ENCODE measurements at places on chromosomes 6 and 20.

DNA sequence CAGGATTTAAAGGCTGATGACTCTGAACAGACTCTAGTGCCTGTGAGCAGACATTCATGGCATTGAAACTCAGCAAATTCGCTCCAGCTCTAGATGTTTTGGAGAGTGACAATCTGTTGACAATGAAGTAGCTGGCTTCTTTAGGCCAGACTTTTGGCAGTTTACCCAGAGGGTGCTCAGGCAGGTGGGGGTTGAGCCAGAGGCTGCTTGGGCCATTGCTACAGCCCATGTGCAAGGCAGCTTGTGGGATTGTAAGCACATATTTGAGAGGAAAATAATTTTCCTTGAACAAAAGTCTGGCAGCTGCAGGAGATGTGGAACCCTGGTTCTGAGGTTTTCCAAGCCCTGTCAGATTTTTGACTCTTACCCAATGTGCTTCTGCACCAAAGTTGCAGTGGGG, 311.6 kb downstream of the CDC5L start:
- DNase-seq, result no peak

GRCh38 chr6:31009731-31010130, 543 bp upstream of the MUC22 start:
- DNase-seq, result no peak

DNA sequence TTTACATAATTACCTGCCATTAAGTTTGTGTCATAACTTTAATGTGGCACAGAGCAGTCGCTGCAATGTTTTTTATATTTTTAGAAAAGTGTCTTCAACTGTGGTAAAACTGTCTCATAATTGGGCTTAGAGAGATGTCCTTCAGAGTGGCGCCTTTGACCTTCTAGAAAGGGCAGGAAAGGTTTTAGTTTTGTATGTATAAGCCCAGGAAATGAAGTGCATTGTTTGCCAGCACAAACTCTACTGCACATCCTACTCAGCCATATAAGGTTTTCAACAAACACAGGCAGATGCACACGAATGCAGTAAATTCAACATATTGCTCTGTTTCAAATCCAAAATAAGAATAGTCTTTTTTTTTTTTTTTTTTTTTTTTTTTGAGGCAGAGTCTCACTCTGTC, 201.4 kb downstream of the ALDH8A1 start:
- no peak for DNase-seq

GRCh38 chr6:21381331-21381963, 212.1 kb upstream of the SOX4 start:
- DNase-seq, result no peak

DNA sequence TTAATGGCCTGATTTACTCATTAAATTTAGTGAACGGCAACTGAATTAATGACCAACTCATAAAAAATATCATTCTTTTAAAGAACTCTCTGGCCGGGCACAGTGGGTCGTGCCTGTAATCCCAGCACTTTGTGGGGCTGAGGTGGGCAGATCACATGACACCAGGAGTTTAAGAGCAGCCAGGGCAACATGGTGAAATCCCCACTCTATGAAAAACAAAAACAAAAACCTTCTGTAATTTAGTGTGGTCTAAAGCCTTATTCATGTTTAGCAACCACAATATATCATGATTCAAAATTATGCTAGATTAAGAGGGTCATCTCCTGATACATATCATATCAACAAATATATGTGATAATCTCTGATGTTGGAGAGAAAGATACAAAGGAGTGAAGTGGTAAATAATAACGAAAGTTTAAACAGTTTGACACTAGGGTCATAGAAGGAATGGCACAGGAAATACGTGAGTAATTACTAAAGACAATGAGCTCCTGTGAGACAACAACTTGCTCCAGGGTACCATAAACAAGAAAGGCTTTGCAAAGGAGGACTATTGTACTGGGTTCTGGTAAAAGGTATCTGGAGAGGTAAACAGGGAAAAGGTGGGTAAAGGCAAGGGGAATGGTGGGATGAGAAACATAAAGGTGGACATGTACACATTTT, 5.7 kb downstream of the ELOVL4 start:
- DNase-seq, result no peak

GRCh38 chr6:41656002-41656691, 17.9 kb downstream of the MDFI start:
- DNase-seq, result no peak

DNA sequence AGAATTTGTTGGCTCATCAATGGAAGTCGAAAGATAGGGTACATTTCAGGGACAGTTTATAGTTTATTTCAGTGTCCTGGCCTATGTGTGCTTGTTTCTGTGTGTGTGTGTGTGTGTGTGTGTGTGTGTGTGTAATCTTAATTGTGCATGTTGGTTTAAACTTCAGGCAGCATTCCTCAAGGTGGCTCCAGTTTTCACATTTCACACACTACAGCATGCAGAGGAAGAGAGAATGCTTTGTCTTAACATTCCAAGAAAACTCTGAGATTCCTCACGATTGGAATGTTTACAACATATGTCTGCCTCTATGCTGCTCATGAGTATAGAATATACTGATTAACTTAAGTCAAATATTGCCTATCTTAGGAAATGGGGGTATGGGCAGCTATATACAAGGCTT, 332.6 kb upstream of the EPHA7 start:
- DNase-seq, result no peak

DNA sequence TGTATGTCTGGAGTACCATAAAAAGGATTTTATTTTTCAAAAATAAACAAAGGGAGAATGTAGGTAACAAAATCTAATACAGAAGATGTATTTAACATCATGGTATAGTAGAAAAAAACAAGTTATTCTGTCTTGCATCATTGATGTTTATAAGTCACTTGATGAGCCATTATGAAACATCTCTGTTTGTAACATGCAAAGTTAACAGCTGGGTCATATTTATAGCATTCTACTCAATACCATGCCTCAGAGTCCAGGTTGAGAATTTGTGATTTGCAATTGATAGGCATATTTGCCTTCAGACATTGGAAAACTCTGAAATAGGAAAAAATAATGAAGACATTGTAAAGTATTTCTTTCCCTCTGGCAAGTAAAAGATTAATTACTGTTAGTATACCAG, 52.3 kb upstream of the IL20RA start:
- DNase-seq, result no peak

GRCh38 chr6:37699887-37700619, 2.4 kb upstream of the MDGA1 start:
- no peak for DNase-seq

- DNase-seq, result no peak
Observed at GRCh38 chr6:144793744-144794143, 508.6 kb downstream of the UTRN start.

GRCh38 chr6:36444470-36444869, 1.7 kb downstream of the KCTD20 start:
- no peak for DNase-seq

DNA sequence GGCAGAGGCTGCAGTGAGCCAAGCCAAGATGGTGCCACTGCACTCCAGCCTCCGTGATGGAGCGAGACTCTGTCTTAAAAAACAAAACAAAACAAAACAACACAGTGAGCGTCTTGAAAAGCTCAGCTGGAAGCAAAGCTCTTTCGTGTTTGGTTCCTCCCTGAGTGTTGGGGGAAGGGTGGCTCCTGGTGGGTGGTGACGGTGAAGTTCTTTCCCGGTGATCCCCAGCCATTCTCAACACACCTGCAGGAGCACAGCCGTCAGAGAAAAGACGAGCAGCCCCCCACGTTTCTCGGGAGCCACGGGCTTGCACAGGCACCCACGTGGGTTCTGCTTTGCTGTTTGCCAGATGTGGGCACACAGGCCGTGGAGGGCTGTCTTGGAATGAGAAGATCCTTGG, 3.2 kb downstream of the BHLHE23 start:
- DNase-seq, result no peak

DNA sequence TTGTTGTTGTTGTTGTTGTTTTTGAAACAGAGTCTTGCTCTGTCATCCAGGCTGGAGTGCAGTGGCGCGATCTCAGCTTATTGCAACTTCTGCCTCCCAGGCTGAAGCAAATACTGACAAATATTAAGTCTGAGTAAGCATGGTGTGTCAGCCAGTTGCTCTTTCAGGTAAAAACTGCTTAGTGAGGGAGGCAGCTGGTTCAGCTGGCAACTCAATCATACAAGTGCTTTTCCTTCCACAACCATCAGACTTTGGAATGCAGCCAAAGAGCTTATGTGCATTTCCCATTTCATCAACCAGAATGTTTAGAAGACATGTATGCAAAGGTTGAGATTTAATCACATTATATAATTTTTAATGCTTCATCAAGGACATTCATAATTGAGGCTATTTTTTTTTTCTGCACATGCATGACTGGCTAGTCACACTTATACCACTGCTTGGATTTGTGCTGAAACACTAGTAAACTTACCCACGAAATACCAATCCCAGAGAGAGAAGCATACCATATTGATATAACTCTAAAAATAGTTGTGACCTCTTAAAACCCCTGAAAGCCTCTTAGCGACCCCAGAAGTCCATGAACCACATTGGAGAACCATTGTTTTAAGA, 56.0 kb downstream of the CLIC5 start:
- no peak for DNase-seq

- DNase-seq, result no peak
Observed at GRCh38 chr20:34938466-34939163, 17.0 kb downstream of the GSS start.
